Activated CD4-positive, alpha-beta T cell treated with anti-CD3 and anti-CD28 coated beads, Interleukin-2, amount 50 U/mL, for 1 hour (primary cell): ENCODE measurements at places on chromosomes 1 and 21.

- DNase-seq, result no peak
Measured at GRCh38 chr21:35268817-35269216, 219.7 kb upstream of the RUNX1 start.

DNA sequence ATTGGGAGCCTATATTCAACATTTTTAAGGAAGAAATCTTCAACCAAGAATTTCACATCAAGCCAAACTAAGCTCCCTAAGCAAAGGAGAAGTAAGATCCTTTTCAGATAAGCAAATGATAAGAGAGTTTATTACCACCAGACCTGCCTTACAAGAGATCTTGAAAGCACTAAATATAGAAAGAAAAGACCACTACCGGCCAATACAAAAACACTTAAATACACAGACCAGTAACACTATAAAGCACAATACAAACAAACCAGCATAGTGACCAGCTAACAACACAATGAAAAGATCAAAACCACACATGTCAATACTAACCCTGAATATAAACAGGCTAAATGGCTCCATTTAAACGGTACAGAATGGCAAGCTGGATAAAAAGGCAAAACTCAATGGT lies 165.4 kb downstream of the MRPL39 start:
- no peak for DNase-seq

GRCh38 chr1:6041432-6042062 lies 4.1 kb upstream of the KCNAB2 start:
- peak; percentile 18 for DNase-seq

GRCh38 chr1:94433866-94434265 lies 15.7 kb downstream of the ABCD3 start:
- DNase-seq, result no peak

- no peak for DNase-seq
Measured at GRCh38 chr1:222241410-222241809, 306.5 kb downstream of the HHIPL2 start.

DNA sequence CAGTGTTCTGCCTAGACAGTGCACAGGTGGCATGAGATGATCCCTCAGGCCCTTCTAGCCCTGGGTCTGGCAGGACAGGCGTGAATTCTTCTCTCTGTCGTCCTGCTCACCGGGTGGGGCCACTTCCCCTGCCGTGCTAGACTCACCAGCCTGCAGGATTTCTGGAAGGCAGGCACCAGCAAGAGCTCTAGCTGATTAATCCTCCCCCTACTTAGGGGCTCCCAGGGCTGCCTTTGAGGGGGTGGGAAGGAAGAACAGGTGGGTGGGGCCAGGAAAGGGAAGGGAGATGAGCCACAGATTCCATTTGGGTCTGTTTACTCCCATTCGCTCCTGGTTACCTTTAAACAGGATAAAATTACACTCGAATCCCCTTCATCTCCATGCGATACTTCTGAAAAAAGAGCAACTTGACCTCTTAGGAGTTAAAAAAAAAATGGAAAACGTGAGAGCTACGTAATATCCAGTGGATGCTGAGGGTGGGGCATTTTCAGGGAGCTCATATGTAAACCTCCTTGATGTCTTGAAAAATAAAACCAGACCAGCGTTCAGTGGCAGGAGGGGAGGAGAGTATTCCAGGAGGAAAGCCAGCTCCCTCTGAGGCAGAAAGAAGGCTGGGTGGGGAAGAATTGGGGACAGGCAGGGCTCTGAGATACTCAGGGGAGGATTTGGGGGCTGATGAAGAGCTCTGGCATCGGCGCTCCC lies 665.5 kb downstream of the PTPRU start:
- no peak for DNase-seq

DNA sequence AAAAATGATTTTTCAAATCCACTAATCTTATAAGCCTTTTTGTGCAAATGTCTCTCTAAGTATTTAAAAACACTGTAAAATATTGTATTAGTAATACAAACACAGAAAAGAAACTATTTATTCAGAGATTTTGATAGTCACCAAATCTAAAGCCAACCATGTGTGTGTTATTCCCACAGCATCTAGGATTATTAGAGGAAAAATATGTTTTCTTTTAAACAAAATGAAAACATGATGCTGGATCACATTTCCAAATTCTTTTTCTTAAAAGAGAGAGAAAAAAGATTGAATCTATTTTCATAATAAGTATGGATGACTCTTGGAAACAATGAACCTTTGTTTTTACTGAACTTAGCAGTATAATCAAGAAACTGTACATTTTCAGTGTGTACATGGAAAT lies 25.3 kb downstream of the COLGALT2 start:
- DNase-seq, result no peak

DNA sequence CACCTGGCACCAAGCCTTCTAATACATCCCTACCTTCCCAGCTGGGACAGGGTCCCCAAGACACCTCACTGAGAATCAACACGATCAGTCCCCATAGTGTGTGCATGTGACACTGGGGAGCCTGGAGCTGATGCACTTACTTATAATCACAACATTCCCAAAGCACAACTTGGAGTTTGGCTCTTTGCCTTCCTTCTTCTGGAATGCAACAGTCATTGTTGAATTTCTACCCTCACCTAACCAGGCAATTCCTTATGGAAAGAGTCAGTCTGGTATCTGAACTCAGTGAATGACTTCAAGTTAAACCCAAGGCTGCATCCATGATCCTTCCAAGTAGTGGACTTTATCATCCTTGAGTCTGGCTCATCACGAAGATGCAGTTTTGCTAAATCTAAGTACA lies 86.1 kb downstream of the DSCAM start:
- no peak for DNase-seq

DNA sequence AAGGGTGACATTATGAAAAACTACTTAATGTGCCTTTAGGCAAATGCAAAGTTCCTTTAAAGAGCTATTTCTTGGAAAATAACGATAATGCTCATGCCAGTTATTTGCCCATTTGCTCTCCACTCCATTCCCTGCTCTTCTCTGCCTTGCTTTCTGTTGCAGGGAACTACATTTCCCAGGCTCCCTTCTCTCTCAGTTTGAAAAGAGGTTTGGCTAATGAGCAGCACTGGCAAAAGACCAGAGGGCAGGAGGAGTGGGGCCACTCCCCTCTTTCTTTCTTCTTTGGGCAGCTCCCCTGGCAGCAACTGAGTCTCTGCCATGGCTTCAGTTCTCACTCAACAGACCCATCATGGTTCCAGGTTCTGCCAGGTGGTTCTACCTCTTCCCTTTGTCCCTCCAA lies 130.5 kb downstream of the RWDD3 start:
- no peak for DNase-seq

- no peak for DNase-seq
Measured at GRCh38 chr1:181587870-181588438, 104.6 kb downstream of the CACNA1E start.

- DNase-seq, result no peak
Measured at GRCh38 chr1:29707796-29708195, 471.5 kb downstream of the PTPRU start.

GRCh38 chr1:18572022-18572880 lies 58.4 kb upstream of the PAX7 start:
- DNase-seq, result no peak

- DNase-seq, result no peak
Measured at GRCh38 chr1:184215274-184215925, 163.9 kb downstream of the TSEN15 start.

DNA sequence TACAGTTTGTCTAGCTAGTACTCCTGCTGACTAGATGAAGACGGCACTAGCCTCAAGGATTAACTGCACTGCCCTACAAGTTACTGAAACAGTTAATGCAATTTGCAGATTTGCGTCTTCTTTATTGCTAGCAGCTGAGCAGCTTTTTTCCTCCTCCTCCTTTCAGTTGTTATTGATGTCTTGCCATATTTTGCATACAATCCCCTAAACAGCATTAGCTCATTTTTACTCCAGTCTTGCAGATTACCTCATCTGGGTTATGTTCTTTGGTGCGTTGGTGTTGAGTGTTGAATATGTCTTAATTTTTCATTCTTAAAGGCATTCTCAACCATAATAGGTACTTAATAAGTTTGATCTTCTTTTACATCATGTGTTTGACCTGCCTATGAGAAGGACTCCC lies 363.4 kb upstream of the LYPLAL1 start:
- no peak for DNase-seq

DNA sequence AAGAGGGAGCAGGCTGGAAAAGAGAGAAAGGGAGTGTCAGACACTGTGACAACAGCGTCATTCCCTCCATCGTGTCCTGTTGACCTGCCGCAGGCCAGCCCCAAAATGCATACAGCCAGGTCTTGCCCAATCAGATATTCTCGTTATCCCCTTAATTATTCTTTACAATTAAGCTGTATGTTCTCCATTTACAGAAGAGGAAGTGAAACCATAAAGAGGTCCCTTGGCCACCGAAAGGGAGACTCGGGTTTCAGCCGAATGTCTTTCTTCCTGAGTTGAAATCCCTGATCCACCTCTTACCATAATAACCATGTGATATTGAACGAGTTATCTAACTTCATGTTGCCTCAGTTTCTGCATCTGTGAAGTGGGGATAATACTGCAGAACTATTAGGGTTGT lies 70.5 kb downstream of the IGSF21 start:
- no peak for DNase-seq

DNA sequence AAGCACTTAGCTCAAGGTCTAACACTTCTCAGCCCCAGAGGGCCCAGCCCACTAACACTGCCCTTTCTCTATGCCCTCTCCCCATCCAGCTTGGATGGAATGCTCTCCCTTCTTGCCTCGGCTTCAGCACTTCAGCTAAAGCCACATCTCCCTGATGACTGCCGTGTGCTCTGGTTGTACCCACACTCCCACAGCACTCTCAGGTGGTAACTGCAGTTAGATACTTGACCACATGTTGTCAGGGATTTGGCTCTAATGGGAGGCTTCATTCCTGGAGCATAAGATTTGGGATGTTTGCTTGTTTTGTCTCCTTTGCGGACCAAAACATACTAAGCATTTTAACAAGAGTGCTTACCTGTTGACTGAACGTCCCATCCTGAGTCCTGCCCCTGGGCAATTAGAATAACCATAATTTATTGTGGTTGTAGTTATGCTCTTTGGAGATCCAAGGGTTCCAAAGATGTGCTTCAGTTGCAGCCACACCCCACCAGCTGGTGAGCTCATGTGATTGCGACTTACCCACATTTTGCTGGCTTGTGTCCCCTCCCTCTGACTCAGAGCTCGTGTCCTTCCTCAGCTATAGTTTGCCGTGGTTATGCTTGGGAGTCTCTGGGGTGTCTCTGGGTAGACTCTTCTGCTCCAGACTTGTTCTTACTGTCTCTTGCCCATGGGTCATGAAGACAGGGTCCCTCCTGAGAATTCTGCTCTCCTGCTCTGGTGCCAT lies 7.7 kb upstream of the SLC26A9 start:
- no peak for DNase-seq
